ENCODE measurements at places on chromosomes 7 and 10. TPM values are rescaled to one million over a fixed set of nuclear protein-coding genes. Genes with fewer than 3 reads are reported as not detected.

GRCh38 chr7:132247995-132248618 lies 328.2 kb downstream of the PLXNA4 start:
- no peaks in the 10 kb centered on the region for H3K36me3 ChIP-seq
- no peaks in the 10 kb centered on the region for H3K27me3 ChIP-seq
- no peak overlapping the region for H3K27ac ChIP-seq

DNA sequence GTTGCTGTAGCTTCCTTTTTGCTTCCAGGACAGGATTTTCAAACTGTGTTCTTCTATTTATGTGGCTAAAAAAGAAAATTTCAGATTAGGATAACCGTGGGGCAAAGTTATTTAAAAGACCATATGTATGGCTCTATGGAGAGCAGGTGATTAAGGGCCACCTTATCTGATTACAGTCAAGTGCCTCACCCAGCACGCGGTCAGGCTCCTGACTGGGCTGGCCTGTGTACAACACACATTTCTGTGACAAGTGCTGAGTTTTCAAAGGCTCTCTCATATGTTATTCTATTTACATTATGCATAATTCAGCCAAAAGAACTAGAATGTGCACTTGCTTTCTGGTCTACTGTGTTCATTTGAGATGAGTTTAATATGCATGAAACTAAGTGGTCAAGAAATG lies 547.4 kb downstream of the PHTF2 start:
- H3K4me1 ChIP-seq, result no peaks in the 10 kb centered on the region
- no peak overlapping the region for H3K4me3 ChIP-seq
- H3K27ac ChIP-seq, result no peak overlapping the region
- DNase-seq, result no peak

DNA sequence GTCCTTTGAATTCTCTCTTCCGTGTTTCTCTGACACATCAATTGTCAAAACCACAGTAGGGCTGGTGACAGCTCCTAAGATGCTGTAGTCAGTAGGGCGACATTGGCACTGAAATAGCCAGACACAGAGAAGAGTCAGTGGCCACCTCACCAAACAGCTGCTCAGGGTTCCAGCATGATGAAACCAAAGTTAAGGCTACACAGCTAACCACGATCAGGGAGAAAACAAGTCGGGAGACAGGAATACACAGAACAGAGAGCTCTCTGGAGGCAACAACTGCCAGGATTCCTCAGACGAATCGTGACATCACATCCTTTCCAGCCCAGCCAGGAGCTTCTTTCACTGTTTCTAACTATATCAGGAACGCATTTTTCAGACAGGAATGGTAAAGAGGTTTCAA lies 922.2 kb downstream of the SORCS1 start:
- no peak overlapping the region for H3K4me3 ChIP-seq
- peaks cover 5% of the 10 kb centered on the region for H3K4me1 ChIP-seq
- no peaks in the 10 kb centered on the region for H3K36me3 ChIP-seq
- no peaks in the 10 kb centered on the region for H3K27me3 ChIP-seq

GRCh38 chr10:15084502-15084922 lies 4.1 kb downstream of the ACBD7 start:
- H3K4me1 ChIP-seq, result peaks cover 7% of the 10 kb centered on the region
- H3K4me3 ChIP-seq, result peak overlapping the region; percentile 92
- H3K27ac ChIP-seq, result no peak overlapping the region
- H3K27me3 ChIP-seq, result no peaks in the 10 kb centered on the region
- DNase-seq, result peak; percentile 97

DNA sequence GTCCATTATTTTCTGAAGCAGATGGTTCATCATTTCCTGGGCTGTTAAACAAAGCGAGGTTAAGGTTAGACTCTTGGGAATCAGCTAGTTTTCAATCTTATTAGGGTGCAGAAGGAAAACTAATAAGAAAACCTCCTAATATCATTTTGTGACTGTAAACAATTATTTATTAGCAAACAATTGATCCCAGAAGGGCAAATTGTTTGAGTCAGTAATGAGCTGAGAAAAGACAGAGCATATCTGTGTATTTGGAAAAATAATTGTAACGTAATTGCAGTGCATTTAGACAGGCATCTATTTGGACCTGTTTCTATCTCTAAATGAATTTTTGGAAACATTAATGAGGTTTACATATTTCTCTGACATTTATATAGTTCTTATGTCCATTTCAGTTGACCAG lies 10.1 kb downstream of the BUB3 start:
- H3K27me3 ChIP-seq, result no peaks in the 10 kb centered on the region
- no peak overlapping the region for H3K4me3 ChIP-seq
- no peak for DNase-seq
- no peak overlapping the region for H3K27ac ChIP-seq

GRCh38 chr10:92267343-92267742 lies 23.5 kb downstream of the CPEB3 start:
- no peak overlapping the region for H3K27ac ChIP-seq
- DNase-seq, result no peak
- H3K4me3 ChIP-seq, result no peak overlapping the region

DNA sequence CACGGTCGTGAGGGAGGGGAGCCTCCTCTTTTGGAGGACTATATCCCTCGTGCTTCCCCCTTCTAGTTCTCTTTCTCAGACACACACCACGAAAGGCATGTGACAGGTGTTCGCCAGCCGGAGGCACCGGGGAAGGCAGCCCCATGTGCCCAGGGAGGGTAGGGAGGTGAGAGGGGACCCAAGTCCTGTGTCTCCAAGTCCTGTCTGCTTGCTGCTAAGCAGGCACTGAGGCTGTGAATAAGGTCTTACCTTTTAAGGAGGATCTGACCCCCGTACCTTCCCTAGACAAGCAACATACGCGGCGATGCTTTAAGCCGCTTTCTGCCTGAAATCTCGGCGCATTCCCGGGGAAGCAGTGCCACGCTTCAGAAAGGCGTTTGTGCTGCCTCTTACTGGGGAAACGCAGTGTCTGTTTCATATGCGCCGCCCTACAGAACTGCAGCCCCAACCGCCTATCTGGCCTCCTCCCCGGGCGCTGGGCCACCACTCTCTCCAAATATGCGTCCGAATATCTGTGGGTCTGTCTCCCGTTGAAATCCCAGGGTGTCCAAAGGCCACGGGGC lies 770 bp downstream of the PLXNA4 start:
- no peak overlapping the region for H3K27ac ChIP-seq
- DNase-seq, result no peak
- H3K4me1 ChIP-seq, result no peaks in the 10 kb centered on the region
- H3K36me3 ChIP-seq, result no peaks in the 10 kb centered on the region

DNA sequence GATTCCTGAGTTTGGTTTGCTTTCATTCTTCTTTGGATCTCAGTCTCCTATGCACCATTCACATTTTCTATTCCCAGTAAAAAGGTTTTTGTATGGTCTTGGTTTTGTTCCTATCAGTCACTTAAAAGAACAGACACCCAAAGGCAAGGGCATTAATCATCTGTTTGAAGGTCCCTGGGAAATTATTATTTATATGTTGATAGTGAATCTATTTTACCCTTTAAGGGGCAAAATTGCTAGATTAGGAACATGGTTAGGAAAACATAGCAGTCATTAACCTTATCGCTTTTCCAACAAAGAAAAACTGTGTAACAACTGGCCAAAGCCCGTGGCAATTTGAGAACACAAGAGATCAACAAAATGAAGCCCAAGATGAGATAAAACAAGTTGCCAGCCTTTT lies 1146.6 kb upstream of the C7orf33 start:
- no peak for DNase-seq
- H3K4me3 ChIP-seq, result no peak overlapping the region
- no peaks in the 10 kb centered on the region for H3K4me1 ChIP-seq
- H3K27ac ChIP-seq, result no peak overlapping the region
- no peaks in the 10 kb centered on the region for H3K27me3 ChIP-seq

Gene HABP2
- not detected for total RNA-seq

Gene MMD2
- not detected for total RNA-seq

Gene PPP1R17
- not detected for total RNA-seq

Gene SLIT1
- total RNA-seq, result not detected

Gene ZP3
- total RNA-seq, result 5.6 TPM
